Pancreas (tissue), 10 donors: ENCODE measurements at places on chromosomes 3 and 15. TPM values are rescaled to one million over a fixed set of nuclear protein-coding genes. Genes with fewer than 3 reads are reported as not detected.

Gene GLCE
- total RNA-seq: 5.6 TPM

Gene GOLGA6L7
- not detected for total RNA-seq

DNA sequence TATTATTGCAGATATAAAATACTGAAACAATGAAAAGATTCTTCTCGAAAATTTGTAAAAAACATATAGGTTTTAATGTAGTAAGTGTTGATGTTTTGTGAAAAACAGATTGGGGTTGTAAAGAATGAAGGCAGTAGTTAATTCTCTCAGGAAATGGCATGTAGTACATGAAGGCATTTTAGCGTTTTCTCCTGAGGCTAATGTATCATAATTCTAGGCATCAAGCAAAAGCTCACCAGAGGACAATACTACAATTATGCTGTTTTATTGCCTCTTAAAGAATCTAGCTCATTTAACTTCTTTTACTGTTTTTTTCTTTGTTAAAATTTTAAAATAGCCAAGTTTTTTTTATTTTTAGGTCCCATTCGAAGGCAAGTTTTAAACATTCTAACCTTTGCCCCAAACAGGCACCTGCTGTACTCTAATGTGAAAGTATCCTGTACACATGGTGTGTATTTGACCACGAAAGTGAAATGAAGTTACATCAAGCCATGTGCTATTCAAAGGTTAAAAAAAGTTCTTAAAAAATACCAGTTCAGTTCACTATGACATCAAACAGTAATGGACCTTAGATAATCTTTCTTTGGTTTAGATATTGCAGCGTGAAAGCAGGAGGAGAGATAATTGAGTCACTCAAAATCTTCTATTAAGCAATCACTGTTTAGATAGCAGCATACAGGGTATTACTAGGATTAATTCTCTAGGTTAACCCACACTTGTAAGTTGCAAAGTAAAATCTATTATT lies 163.6 kb downstream of the ECT2 start:
- H3K4me1 ChIP-seq: peaks cover 10% of the 10 kb centered on the region
- no peak for DNase-seq
- H3K27ac ChIP-seq: no peak overlapping the region
- H3K4me3 ChIP-seq: no peak overlapping the region
- no peaks in the 10 kb centered on the region for H3K27me3 ChIP-seq
- no peaks in the 10 kb centered on the region for H3K36me3 ChIP-seq

DNA sequence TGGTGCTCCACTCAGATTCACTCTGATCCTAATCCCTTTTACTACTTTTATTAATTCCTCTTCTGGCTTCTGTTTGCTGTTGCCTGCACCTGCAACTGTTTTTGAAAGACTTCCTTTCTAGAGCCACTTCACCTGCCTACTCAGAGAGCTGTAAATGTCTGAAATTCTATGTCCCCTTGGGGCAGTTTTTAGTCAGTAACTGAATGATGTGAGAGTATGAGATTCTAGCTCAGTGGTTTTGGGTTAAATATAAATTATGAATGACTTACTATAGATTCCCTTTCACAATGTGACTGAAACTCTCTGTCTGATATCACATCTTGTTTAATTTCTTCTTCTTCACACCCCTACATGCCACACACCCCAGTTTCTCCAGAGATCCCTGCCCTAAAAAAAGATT lies 47.8 kb upstream of the LRRC3B start:
- H3K27me3 ChIP-seq: no peaks in the 10 kb centered on the region
- no peak for DNase-seq
- H3K4me1 ChIP-seq: no peaks in the 10 kb centered on the region
- no peak overlapping the region for H3K27ac ChIP-seq
- H3K36me3 ChIP-seq: no peaks in the 10 kb centered on the region
- H3K4me3 ChIP-seq: no peak overlapping the region

Gene DCBLD2
- total RNA-seq: 4.5 TPM

GRCh38 chr3:14691239-14691638 lies 16.3 kb downstream of the C3orf20 start:
- no peaks in the 10 kb centered on the region for H3K36me3 ChIP-seq
- no peaks in the 10 kb centered on the region for H3K27me3 ChIP-seq
- no peak overlapping the region for H3K27ac ChIP-seq

Gene TTC23
- total RNA-seq: 8.0 TPM

DNA sequence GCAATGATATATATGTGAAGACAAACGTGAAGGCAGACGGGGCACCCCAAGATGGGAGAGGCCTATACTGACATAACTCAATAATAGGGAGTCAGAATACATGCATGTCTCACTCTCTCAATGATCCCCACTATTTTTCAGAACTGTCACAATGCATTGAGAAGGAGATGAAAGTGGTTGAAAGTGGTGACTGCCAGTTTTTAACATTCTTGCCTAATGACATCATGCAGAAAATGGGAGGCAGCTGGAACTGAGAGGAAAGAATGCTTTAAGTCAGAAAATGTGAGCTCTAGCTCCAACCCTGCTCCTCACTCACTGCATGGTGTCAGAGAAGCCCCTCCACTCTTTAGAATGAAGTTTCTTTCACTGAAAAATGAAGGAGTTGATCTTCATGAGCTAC lies 55.3 kb upstream of the P2RY1 start:
- H3K36me3 ChIP-seq: no peaks in the 10 kb centered on the region
- no peak overlapping the region for H3K4me3 ChIP-seq
- DNase-seq: no peak
- H3K27me3 ChIP-seq: no peaks in the 10 kb centered on the region
- no peak overlapping the region for H3K27ac ChIP-seq
- H3K4me1 ChIP-seq: no peaks in the 10 kb centered on the region

DNA sequence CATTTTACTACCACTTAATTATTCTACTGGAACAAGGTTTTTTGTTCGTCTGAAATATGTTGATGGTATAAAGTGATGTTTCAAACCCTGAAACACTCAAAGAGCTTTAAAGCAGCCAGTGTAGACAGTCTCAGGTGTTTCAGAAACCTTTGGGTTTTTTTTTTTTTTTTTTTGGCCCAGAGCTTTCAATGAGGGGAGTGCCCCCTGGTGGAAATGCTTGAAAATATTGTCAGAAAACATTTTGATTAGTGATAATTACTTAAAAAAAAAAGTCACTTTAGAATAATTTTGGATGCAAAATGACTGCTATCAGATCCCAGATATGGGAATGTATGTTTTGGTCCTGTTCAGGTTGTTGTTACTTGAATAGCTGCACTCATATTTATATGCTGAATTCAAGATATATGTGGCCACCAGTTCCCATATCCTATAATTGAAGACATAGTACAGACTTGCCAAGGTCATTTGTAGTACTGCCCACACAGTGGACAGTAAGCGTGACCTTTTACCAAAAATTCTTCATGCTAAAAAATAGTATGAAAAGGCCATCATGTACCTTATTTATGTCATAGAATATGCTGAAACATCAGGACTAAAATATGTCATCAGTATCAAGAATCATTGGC lies 35.9 kb downstream of the SATB1 start:
- no peaks in the 10 kb centered on the region for H3K27me3 ChIP-seq
- H3K4me3 ChIP-seq: no peak overlapping the region
- H3K27ac ChIP-seq: no peak overlapping the region
- DNase-seq: no peak

DNA sequence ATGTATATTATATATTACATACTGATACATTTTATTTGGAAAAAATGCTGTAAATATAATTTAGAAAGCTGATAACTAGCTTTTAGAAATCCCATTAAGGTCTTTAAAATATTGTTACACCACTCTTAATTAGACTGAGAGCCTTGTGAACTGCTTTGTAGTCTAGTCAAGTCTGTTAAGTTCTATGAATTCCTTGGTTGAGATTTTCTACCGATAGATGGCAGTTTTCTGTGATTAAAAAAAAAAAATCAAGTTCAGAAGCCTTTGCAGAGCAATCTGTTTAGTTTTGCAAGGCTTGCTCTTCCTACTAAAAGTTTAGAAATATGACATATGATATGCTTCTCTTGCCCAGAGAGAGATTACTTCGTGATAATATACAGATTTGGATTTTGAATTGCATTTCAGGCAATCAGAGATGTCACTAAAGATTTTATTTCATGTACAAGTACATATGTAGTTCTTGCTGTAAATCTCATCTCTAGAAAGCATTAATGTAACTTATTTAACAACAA lies 60.4 kb upstream of the SLITRK3 start:
- no peak overlapping the region for H3K4me3 ChIP-seq
- DNase-seq: no peak
- H3K27ac ChIP-seq: no peak overlapping the region
- no peaks in the 10 kb centered on the region for H3K27me3 ChIP-seq
- H3K4me1 ChIP-seq: no peaks in the 10 kb centered on the region
- no peaks in the 10 kb centered on the region for H3K36me3 ChIP-seq

DNA sequence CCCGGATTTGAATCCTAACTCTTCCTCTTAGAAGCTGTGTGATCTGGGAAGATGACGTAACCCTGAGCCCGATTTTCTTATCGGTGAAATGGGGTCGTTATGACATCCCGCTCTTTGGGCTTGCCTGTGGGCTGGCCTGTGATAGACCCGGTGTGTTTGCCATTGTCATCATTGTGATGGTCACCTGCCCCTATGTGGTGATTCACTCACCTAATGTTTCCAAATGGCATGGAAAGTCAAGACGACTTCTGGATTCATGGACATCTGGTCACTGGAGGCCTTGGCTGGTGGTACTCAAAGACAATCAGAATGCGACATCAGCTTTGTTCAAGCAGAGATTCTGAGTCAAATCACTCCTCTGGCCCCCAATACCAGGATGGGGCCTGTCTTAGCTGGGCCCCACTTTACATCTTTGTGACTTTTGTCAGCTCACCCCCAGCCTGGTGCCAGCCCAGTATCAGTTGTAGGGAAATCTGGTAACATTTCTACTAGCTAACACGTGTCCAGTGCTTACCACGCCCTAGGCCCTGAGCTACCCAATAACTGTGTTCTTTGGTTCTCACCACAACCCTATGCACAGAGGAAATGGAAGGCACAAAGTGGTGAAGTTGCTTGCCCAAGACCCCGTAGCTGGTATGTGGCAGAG lies 2.8 kb downstream of the TMEM43 start:
- H3K27ac ChIP-seq: no peak overlapping the region
- DNase-seq: no peak
- no peak overlapping the region for H3K4me3 ChIP-seq
- H3K27me3 ChIP-seq: no peaks in the 10 kb centered on the region
- H3K4me1 ChIP-seq: peaks cover 7% of the 10 kb centered on the region

Gene C2CD4B
- 43.0 TPM for total RNA-seq

Gene AMIGO3
- total RNA-seq: not detected

DNA sequence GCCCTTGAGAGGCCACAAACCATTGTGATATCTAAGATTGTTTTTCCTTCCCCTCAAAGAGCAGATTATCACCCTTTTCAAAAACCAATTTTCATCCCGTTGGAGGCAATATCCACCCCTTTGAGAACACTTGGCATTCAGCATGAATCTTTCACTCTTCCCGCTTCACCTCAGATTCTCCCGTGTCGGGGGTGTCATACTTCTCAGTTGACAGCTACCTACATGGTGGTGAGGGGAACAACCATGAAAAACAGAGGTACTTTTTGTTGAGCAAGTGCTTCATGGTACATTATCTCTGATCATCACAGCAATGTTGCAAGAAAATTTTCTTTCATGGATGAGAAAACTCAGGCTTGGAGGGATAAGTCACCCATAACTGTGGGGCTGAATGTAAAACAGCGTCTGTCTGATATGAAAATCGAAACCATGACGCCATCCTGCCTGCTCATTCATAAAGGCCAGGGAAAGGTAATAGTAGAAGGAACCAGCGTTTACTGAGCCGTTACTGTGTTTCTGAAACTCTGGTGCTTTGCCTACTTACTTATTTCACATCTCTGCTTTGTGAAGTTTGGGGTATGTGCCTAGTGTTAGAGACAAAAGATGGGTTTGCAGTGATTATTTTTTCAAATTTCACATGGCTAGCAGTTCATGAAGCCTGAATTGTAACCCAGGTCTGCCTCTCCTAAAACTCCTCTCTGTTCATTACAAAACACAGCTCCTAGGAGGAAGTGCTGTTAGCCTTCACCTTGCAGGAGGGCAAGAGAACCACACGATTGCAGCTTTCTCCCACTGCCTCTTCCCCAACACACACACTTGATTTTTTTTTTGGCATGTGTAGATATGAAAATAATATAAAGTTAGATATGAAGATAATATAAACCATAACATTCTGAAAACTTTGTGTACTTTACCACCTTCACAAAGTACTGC lies 35.4 kb downstream of the SV2B start:
- DNase-seq: no peak
- H3K27ac ChIP-seq: no peak overlapping the region
- H3K4me3 ChIP-seq: no peak overlapping the region
- no peaks in the 10 kb centered on the region for H3K4me1 ChIP-seq
- no peaks in the 10 kb centered on the region for H3K27me3 ChIP-seq
- H3K36me3 ChIP-seq: no peaks in the 10 kb centered on the region

Gene GABRA5
- not detected for total RNA-seq

- no peak overlapping the region for H3K4me3 ChIP-seq
- no peak overlapping the region for H3K27ac ChIP-seq
- no peak for DNase-seq
- no peaks in the 10 kb centered on the region for H3K27me3 ChIP-seq
These were observed 39.2 kb downstream of the SPPL2A start for GRCh38 chr15:50726315-50726714.

Gene ARHGAP31
- 3.8 TPM for total RNA-seq

GRCh38 chr3:10594915-10595314 lies 89.5 kb upstream of the ATP2B2 start:
- H3K4me3 ChIP-seq: no peak overlapping the region
- peak; percentile 6 for DNase-seq
- no peaks in the 10 kb centered on the region for H3K4me1 ChIP-seq
- no peaks in the 10 kb centered on the region for H3K36me3 ChIP-seq

Gene SCAANT1
- not detected for total RNA-seq

Gene CAMK2N2
- total RNA-seq: 24.6 TPM

Gene GP5
- not detected for total RNA-seq

Gene CMTM8
- 17.9 TPM for total RNA-seq

Gene DGKG
- 0.65 TPM for total RNA-seq

DNA sequence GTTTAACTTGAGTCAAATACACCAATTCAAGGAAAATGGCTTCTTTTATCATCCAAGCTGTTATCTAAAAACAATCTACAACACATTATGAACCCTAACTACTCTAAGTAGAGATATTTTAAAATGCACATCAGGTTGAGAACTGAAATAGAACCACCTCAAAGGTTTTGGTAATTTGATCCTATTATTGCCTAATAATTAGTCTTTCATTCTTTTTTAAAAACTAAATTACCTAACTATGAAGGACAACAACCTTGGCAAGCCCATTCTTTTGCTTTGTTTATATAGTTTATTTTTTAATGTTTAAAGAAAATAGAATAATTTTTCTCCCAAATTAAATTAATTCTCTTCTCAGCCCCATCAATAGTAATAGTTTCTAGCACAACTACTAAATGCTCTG lies 61.1 kb upstream of the PPIB start:
- no peak overlapping the region for H3K4me3 ChIP-seq
- no peaks in the 10 kb centered on the region for H3K36me3 ChIP-seq
- H3K27ac ChIP-seq: no peak overlapping the region
- no peaks in the 10 kb centered on the region for H3K27me3 ChIP-seq

DNA sequence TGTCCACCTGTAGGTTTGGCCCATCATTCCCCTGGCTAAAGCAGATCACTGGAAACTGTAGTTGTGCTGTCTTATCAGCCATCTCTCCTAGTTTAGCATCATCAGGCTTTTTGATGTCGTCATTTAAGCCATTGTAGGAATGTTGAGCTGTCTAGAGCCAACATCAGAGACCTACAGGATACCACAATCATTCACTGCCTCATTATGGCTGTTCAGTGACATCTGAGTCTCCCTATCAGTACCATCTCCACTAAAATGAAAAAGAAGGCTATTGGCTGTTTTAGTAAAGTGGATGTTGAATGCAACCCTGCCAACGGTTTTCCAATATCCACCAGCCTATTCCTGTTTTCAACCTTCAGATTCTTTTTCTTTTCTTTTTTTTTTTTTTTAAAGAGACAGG lies 29.2 kb downstream of the RLBP1 start:
- no peaks in the 10 kb centered on the region for H3K27me3 ChIP-seq
- no peak for DNase-seq
- H3K4me1 ChIP-seq: peaks cover 9% of the 10 kb centered on the region
- H3K36me3 ChIP-seq: peaks cover 7% of the 10 kb centered on the region
- no peak overlapping the region for H3K27ac ChIP-seq

Gene CPLX3
- total RNA-seq: not detected
